Activated CD4-positive, alpha-beta T cell treated with anti-CD3 and anti-CD28 coated beads, Interleukin-2, amount 50 U/mL, for 4 hours (primary cell): ENCODE measurements at places on chromosomes 16 and 17.

- no peak for DNase-seq
These were observed 12.5 kb downstream of the NOB1 start for GRCh38 chr16:69741951-69742904.

- DNase-seq, result peak; percentile 64
These were observed at the start of gene TMC6 for GRCh38 chr17:78128551-78129350. TMC6 (minus strand) TSS chr17:78128755; CDS start chr17:78126832, 1,923 bp downstream.

DNA sequence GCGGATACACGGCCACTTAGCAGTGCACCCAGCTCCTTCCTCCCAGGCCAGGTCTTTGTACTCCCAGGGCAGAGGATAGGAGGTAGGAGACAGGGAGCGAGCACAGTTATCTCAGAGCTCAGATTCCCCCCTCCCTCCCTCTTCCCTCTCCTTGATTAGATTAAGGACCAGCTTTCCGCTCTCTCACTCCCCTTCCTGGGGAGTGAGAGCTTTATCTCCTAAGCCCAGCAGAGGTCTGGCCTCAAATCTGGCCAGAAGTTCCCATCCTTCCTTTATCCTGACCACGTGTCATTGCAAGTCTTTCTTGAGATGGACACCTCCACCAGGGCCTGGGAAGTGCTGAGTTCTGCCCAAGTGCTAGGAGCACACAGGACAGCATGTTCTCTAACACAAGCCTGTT lies 5.1 kb downstream of the ARL4D start:
- DNase-seq, result no peak

GRCh38 chr17:973053-973452 lies 6.5 kb downstream of the NXN start:
- DNase-seq, result no peak

DNA sequence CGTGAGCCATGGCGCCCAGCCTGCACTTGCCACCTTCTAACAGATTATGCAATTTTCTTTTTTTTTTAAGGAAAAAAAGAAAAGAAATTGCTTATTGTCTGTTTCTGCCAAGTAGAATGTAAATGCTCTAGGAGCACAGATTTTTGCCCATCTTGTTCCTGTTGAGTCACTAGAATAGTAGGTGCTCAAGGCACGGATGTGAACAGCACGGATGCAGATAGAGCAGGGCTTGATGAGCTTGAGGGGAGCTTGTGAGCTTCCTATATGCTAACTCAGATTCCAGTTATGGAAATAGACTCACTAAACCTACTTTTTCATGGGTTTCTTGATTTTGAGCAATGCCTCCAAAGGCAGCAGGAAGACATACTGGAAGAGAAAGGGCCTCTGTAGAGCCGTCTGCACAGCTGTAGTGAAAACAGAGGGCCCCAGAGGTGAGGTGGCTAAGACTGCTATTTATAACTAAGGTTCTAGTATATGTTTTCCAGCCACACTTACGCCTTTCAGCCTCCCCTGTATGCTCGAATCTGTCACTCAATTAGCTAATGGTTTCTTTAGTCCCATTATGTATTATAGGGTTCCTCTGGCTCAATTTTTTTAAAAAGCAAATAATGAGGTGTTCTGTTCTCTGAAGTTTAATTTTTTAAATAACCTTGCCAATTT lies 72.8 kb downstream of the WWP2 start:
- no peak for DNase-seq

GRCh38 chr16:3285131-3285530 lies 1.8 kb downstream of the ZNF263 start:
- DNase-seq, result no peak

GRCh38 chr16:22292320-22292719 lies 4.9 kb upstream of the POLR3E start:
- no peak for DNase-seq
